ENCODE measurements at places on chromosomes 1 and 21. TPM values are rescaled to one million over a fixed set of nuclear protein-coding genes. Genes with fewer than 3 reads are reported as not detected.

DNA sequence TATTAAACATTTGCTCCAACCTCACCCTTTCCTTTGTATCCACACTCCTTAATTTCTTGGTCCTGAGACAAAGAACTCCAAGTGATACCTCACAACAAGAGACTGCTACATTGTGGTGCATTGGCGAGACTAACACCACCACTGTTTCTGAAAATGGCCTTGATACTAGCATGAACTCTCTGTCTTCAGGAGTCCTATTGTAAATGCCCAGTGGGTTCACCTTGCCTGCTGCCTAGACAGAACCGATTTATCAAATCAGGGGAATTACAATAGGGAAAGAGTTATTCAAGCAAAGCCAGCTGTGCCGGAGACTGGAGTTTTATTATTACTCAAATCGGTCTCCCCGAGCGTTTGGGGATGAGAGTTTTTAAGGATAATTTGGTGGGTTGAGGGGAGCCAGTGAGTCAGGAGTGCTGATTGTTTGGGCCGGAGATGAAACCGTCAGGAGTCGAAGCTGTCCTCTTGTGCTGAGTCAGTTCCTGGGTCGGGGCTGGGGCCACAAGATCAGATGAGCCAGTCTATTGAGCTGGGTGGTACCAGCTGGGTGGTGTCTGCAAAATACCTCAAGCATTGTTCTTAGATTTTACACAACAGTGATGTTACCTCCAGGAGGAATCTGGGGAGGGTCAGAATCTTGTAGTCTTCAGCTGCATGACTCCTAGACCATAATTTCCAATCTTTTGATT, 83.1 kb downstream of the DESI2 start:
- no peak for DNase-seq
- no peak overlapping the region for H3K27ac ChIP-seq
- peaks cover 1% of the 10 kb centered on the region for H3K4me1 ChIP-seq
- H3K4me3 ChIP-seq = no peak overlapping the region
- no peaks in the 10 kb centered on the region for H3K36me3 ChIP-seq
- no peaks in the 10 kb centered on the region for H3K27me3 ChIP-seq

AMY2A gene
- not detected for total RNA-seq

FAM76A gene
- total RNA-seq = 17.4 TPM

CCDC30 gene
- 2.1 TPM for total RNA-seq

DNA sequence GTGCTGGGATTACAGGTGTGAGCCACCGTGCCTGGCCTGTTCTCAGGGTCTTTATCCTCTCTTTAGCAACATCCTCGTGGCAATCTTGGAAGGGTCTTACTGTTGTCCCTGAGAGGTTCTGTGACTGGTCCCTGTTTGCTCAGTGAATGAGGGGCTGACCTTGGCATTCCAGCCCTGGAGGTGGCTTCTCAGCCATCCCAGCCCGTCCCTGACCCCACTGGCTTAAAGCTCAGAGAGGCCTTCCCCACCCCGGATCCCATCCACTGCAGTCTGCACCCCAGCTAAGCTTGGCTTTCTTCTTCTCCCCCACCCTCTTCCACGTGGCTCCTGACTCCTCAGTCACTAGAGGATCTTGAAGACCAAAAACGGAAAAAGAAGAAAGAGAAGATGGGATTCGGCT, 88.3 kb upstream of the TMEM51 start:
- H3K27ac ChIP-seq = no peak overlapping the region
- H3K4me1 ChIP-seq = no peaks in the 10 kb centered on the region
- H3K36me3 ChIP-seq = peaks cover 12% of the 10 kb centered on the region
- no peak for DNase-seq
- H3K4me3 ChIP-seq = no peak overlapping the region
